ENCODE measurements at places on chromosomes 4 and X.

- no peak for DNase-seq
Measured at GRCh38 chr4:80423553-80424224, 88.2 kb downstream of the CFAP299 start.

GRCh38 chr4:106277140-106277675 lies 38.8 kb downstream of the TBCK start:
- DNase-seq: no peak

DNA sequence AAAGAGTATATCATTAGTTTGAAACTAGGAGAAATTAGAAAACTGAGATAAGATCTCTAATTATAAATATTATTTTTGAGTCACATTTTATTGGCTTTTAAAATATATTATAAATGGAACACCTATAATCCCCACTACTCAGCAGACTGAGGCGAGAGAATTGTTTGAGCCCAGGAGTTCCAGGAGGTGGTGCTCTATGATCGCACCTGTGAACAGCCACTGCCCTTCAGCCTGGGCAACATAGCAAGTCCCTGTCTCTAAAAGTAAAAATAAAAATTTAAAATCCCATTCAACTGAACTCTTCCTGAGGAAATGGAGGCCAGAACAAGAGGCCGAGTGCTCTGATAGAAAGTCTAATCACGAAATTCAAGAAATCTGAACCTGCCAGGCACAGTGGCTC lies 6.3 kb upstream of the C4orf36 start:
- DNase-seq: no peak

GRCh38 chr4:24003926-24004325 lies 114.1 kb upstream of the PPARGC1A start:
- no peak for DNase-seq

- DNase-seq: no peak
Measured at GRCh38 chr4:53818104-53818503, 226.8 kb upstream of the LNX1 start.

- no peak for DNase-seq
Measured at GRCh38 chr4:99832321-99832720, 15.7 kb downstream of the DAPP1 start.

GRCh38 chrX:41720125-41720779 lies 3.7 kb upstream of the GPR82 start:
- DNase-seq: no peak

DNA sequence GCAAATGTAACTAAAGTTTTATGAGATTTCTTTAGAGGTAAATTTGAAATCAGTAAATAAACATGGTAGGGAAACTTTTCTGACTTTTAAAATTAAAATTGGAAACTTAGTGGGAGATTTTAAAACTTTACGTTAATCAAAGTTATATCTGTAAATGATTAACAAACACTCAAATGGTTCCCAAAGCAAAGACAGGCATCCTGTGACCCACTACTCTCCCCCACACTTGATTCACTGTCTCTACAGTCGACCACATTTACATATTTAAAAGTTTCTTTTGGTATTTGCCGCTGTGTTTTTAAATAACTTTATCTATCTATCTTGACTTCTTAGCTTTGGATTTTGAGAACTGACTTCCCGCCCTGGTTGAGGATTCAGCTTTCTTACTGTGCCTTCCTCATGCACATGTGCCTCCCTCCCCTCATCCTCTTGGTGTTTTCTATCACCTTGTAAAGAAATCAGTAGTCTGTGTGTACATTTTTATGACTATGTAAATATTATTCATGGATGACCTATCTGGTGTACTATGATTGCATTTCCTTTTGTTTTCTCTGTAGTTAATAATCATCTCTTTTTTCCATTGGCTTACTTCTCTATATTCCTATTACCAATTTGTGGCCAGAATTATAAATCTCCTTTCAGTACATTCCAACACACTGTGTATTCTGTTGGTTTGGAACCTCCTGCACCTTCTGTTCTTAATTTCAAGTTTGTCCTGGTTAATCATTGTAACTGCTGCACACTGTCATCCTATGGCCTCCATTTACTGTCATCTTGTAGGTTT lies 72.6 kb downstream of the WWC2 start:
- DNase-seq: no peak

DNA sequence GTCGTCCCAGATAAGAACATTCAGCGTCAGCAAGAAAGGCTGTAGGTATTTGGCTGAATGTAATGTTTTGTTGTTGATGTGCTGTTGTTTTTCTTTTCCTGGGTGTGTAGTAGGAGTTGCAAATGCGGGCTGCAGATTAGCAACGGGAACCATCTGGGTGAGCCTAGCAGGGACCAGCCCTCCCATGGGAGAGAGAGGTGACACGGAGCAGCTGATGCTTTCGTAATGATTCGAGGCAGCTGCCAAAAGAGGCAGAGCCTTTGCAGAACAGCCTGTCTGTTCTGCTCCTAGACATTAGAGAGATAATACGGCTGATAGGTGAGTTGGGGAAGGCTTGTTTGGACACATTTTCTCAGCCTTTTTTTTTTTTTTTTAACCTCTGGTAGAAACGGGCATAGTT lies 25.3 kb downstream of the ARSF start:
- DNase-seq: no peak

GRCh38 chrX:49840679-49841078 lies 11.6 kb downstream of the PAGE4 start:
- DNase-seq: peak; percentile 80

DNA sequence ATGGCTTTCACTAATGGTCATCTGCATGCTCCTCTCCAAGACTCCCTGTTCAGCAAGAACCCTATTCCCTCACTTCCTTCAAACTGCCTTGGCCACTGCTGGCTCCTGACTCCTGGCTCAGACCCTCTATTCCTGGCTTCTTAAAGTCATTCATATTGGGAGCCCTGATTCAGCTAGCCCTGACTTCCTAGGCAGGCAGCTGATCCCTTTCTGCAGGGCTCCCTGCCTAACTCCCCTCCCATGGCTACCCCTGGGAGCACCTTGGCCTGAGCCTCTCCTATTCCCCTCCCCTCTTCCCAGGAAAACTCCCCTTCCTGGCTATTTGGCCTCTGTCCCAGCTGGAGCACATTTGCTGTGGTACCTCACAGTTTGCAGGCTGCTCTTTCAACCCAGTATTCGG lies 154.9 kb upstream of the PJA1 start:
- DNase-seq: no peak

DNA sequence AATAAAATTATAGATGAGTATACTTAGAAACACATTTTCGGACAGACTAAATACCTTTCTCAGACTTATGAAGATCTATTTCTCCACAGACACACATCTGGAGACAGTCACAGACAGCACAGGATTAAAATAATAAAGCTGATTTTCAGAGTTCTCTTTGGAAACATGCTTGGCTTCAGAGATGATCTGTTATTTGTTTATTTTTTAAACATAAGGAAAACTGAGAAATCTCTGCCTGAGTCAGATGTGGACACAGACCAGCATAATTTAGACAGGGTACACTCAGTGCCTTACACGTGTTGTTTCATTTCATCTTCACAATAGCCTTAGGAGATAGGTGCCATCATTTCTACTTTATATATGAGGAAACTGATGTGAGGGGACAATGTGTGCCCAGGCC lies 92.1 kb downstream of the SLC9A7 start:
- DNase-seq: no peak
